ENCODE measurements at places on chromosomes 3 and 15. TPM values are rescaled to one million over a fixed set of nuclear protein-coding genes. Genes with fewer than 3 reads are reported as not detected.

FYTTD1 gene
- 41.5 TPM for total RNA-seq

- H3K4me3 ChIP-seq = no peak overlapping the region
- peaks cover 29% of the 10 kb centered on the region for H3K27me3 ChIP-seq
- H3K27ac ChIP-seq = no peak overlapping the region
- H3K4me1 ChIP-seq = no peaks in the 10 kb centered on the region
- no peaks in the 10 kb centered on the region for H3K36me3 ChIP-seq
- no peak for DNase-seq
Measured at GRCh38 chr3:9512456-9513045, 41.1 kb downstream of the LHFPL4 start.

DNA sequence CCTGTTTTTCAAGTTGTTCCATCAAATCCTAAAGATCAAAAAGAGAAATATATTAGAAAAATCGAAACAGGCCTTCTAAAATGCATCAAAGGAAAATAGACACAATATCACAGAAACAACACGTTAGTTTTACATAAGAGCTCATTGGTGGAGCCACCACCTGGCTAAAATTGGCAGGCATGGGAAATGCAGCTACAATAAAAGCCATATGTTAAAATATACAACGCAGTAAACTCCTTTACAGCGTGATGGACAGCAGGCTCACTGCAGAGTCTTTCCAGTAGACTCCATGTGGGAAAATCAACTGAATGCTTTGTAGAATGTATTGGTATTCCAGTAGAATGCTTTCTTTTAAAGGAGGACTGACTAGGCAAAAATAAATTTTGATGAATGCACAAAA, 40.9 kb upstream of the MYO5C start:
- no peaks in the 10 kb centered on the region for H3K36me3 ChIP-seq
- H3K4me3 ChIP-seq = no peak overlapping the region
- H3K27ac ChIP-seq = no peak overlapping the region
- H3K4me1 ChIP-seq = no peaks in the 10 kb centered on the region
- DNase-seq = no peak

GRCh38 chr3:121834157-121834670, 646 bp downstream of the IQCB1 start:
- H3K36me3 ChIP-seq = peaks cover 31% of the 10 kb centered on the region
- H3K4me1 ChIP-seq = no peaks in the 10 kb centered on the region
- no peak overlapping the region for H3K27ac ChIP-seq
- peak overlapping the region; percentile 86 for H3K4me3 ChIP-seq
- DNase-seq = no peak
